ENCODE measurements at places on chromosomes 5 and 9.
A peak's percentile ranks its signal among the peaks of the same experiment; 100 is the strongest.

- DNase-seq = no peak
Measured at GRCh38 chr9:129093602-129094386, 12.9 kb downstream of the DOLPP1 start.

DNA sequence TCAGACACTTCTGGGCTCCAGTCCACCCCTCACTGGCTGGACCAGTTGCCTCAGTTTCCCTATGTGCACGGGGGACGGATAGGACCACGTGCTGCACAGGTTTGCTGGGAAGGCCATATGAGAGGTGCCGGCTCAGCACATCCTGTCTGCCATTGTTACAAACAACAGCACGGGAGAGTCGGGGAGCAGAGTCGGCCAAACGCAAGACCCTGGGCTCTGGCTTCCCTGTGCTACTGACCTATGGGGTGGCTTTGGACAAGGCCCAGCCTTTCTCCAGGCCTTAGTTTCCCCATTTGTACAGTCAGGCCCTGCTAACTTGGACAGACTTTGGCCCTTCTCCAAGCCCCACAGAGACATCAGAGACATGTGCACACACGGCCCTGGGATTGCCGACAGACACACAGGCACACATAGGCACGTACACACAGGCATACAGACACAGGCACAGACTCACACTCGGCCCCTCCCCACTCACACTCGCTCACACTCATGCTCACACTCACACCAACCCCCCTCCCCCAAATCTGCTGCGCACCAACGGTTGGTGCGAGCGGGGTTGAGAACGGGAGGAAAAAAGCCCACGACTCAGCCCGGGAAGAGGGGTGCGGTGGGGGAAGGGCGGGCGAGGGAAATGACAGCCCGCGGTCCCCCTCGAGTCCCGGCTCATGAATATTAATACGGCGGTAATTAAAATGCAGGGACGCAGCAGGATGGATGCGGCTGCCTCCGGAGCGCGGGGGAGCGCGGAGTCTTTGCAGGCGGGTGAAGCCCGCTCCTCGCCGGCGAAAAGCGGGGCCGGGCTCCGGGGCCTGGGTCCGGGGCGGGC, 133.0 kb downstream of the C9orf50 start:
- DNase-seq = no peak

DNA sequence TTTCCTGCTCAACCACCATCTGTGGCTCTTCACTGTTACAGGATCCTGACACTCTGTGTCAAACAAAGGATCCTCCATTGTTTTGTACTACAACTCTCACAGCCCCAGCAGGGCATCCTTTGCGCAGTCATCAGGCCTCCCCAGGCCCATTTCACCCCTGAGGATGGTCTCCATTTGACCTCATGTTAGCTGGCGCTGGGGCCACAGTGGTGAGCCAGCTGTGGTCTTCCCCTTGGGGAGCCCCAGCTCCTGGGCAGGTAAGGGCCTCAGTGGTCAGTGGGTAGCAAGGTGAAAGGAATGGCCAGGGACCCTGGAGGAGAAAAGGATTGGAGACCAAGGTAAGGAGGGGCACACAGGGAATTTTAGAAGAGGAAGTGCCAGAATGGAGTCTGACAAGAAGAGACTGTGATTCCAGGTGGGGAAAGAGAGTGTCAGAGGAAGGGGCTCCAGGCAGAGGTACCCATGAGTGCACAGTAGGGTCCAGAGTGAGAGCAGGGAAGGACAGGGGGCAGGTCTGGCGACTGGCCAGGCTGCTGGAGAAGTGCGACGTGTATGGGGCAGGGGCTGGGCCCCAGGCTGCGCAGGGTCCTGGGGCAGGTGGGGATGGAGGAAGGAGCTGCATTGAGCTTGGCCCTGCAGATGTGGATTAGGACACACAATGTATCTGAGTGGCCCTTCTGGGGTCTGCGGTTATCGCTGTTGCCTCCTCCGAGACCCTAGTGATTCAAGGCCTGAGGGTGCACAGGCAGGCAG, 109.9 kb downstream of the PHF2 start:
- no peak for DNase-seq

DNA sequence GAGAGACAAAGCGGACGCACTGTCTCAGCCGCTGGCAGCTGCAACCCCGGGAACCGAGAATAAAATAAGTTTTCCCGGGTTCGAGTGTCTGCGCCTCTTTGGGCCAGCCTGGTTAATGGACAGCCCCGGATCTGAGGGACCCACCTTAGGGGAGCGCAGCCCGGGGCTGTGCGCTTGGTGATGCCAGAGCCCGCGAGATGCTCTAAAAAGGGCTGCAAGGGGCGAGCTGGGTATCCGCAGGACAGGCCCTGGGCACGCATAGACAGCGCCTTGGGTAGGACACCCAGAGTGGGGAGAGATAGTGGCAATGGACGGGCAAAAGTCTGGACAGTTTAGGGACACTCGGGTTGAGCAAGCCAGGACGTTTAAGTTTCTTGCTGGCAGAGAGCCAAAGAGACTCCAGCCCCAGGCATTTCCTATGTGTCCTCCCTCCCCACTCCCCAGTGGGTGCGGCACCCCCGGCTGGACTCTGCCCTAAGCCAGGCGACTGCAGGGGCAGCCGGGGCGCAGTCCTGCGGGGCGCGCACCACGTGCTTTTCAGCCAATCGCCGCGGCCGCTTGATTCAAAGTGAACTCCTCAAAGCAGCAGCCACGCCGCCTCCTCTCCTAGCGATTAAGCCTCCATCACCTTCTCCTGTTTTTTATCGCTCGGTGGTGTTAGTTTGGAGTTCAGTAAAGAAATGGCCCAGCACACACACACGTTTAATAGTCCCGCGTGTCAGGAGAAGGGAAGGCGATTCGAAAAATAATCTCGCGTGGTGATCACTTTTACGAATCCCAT, 616 bp upstream of the ENC1 start:
- peak; percentile 33 for DNase-seq

- no peak for DNase-seq
Measured at GRCh38 chr5:128213340-128213739, 129.8 kb downstream of the SLC12A2 start.

GRCh38 chr9:127904561-127905003, 5.2 kb upstream of the ST6GALNAC6 start:
- no peak for DNase-seq

- DNase-seq = no peak
Measured at GRCh38 chr5:135514116-135514515, 21.6 kb downstream of the NEUROG1 start.

DNA sequence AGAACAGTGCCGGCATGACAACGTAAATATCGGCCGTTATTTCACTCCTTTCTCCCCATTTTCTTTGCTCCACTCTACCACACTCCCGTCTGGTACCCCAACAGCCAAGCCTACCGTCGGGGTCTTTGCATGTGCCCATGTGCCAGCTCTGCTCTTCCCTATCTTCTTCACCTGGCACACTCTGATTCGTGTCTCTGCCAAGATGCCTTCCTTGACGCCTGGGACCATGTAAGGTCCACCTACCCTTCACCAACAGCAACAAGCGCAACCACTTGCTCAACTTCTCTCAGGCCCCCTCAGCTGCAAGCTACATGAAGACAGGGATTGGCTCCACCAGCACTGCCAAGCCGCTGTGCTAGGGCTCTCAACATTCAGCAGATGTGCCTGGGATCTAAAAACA, 4.4 kb downstream of the MGAT1 start:
- DNase-seq = no peak

DNA sequence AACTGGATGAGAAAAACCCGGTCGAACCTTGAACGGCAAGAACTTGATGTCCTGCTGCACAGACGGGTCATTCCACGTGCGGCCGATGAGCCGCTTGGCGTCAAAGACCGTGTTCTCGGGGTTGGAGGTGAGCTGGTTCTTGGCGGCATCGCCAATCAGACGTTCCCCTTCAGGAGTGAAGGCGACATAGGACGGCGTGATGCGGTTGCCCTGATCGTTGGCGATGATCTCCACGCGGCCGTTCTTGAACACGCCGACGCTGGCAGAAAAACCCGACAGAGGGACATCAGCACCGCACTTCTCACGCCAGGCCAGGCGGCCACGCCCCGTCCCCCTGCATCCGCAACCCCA, 519 bp downstream of the HSPA5 start:
- DNase-seq = no peak

DNA sequence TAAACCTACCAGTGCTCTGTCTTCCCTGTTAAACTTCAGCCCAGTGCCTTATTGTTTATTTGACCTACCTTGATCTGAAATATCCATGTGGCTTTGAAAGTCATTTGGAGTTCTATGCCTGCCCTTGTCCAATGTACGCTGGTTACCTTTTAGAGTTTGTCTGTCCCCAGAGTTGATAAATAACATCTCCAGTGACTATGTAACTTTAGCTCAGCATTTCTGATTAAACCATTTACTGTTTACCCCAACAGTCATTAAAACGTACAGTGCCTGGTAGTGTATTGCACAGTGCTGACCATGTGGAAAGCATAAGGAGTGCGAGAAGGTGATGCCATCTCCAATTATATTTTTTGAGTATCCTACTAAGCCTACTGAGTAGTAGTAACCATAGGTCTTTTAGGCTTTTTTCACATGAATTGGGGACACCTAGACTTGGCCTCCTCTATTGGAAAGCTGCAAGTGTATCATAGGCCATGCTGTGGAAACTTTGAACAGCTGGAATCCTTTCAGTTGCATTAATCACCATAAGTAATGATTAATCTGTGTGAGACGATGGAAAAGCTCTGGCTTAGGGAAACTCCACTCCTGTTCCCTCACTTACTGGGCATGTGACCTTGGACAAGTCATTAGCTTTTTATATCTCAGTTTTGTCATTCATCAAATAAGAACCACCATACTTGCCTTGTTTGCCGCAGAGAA, 93.5 kb downstream of the MAST4 start:
- no peak for DNase-seq

GRCh38 chr9:94624629-94625028, 14.7 kb downstream of the FBP1 start:
- DNase-seq = no peak

DNA sequence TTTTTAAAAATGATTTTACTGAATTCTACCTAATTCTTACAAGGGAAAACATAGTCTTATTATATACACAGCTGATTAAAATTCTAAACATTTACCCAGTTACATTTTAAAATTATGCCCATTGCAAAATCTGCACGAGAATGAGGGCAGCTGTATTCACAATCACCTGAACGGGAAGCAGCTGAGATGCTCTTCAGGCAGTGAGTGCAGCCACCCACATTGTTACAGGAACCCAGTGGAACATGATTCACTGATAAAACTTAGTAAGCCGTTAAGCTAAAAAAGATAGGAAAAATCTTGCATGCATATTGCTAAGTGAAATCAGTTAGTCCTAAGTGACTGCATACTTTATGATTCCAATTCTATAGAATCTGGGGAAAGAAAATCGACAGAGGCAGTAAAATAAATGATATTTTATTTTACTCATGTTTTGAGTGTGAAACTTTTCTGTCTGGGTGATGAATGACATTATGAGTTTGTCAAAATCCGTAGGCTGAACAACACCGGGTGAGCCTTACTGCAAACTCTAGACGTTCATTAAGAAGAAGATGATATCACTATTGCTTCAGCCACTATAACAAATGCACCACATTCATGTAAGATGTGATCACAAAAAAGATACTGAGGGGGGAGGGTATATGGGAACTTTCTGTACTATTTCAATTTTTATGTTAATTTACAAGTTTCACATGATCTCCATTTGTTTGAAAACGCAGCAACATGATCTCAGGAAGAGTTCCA, 39.1 kb upstream of the FLT4 start:
- no peak for DNase-seq

DNA sequence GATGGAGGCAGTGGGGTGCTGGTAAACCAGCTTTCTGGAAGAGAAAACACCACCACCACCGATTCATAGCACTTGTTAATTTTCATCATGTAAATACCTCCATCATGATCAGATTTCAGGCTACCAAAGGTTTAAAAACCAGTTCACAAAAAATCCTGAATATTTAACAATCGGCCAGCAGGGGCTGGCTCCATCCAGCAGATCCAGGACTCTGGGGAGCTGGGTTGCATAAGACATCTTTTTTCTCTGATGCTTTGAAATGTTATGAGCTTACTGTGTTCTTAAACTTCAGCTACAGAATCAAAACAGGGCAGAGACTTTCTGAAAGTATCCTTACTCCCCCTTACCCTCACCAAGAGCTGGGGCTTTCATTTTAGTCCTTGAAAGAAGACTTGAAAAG, 14.6 kb upstream of the RNF183 start:
- DNase-seq = no peak

- DNase-seq = no peak
Measured at GRCh38 chr9:138043411-138044345, 166.1 kb downstream of the CACNA1B start.

- no peak for DNase-seq
Measured at GRCh38 chr5:77635067-77635916, 3.2 kb downstream of the OTP start.

GRCh38 chr5:122093415-122094180, 15.5 kb upstream of the LOX start:
- DNase-seq = no peak

GRCh38 chr9:121764371-121764730, 112.9 kb downstream of the DAB2IP start:
- DNase-seq = no peak

- no peak for DNase-seq
Measured at GRCh38 chr5:164580155-164580554, 1074.7 kb downstream of the MAT2B start.

GRCh38 chr9:73118286-73118685, 33.4 kb upstream of the ANXA1 start:
- no peak for DNase-seq

GRCh38 chr5:36836831-36837230, 39.7 kb upstream of the NIPBL start:
- DNase-seq = no peak

DNA sequence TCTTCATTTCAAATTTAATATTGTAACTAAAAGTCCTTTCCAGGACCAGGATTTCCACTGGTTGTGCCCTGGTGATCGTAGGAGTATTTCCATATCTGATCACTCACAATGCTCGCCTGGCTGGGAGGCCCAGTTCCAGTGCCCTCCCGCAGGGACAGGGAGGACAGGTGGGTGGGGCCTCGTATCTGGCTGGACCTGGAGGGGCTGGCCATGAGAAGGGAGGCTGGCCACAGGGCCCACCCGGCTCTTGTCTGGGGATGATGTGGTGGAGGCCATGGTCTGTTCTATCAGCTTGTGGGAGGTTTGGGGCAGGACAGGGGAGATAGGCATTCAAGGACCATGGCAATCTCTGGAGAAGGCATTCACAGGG, 286.4 kb downstream of the GADD45G start:
- DNase-seq = no peak

GRCh38 chr5:58227858-58228257, 232.0 kb downstream of the PLK2 start:
- DNase-seq = no peak

- no peak for DNase-seq
Measured at GRCh38 chr5:89929173-89929572, 480.4 kb downstream of the CETN3 start.

- DNase-seq = no peak
Measured at GRCh38 chr9:77764894-77765780, 117.0 kb upstream of the GNA14 start.

- no peak for DNase-seq
Measured at GRCh38 chr9:121830441-121831140, 179.2 kb downstream of the DAB2IP start.
